ENCODE measurements at places on chromosomes 12 and 14.

DNA sequence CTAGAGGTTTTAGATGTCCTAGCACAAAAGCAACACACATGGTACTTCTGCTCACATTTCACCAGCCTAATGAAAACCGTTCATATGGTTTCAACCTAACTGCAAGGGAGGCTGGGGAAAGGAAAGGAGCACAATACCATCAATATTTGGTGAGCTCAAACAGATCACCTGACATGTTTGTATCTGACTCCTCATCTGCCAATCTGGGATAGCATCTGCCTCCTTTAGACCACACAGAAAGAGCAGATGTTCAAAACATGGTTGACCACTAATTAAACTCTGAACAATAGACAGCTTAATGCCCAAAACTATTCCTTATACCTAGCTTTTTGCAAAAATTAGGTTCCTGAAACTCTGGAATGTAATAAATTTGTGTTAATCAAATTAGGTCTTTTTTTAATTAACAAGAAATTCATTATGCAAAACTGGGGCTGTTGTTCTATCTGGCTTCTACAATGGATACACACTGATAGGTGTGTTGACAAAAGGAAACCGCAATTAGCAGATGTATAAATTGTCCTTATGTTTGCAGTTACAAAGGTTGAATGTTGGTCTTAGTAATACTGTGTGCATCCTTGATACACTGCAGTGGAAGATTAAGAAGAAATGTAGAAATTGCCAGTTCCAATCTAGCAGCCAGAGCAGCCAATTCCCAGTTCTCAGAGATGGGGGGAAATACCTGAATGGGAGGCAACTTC, 89.3 kb downstream of the DUSP6 start:
- DNase-seq: no peak

- no peak for DNase-seq
Observed at GRCh38 chr12:10025236-10025635, 5.2 kb upstream of the CLEC9A start.

GRCh38 chr14:34277191-34277590, 184.8 kb downstream of the SPTSSA start:
- no peak for DNase-seq

DNA sequence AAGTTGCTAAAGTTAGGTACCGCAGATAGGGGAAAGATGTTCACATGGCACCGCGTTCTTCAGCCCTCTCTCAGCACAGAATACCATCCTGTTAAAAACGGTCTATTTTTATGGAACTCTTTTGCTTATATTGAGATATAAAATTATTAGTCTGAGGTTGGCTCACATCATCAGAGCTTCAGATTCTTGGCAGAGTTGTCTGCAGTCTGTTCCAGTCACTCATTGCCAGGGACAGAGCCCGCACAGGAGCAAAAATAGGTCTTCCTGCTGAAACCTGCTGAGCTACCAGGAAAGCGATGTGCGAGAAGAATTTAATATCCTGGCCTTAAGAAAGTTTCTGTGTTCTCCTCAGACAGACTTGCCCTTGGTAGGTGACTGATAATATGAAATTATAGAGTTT, 249.8 kb downstream of the VRK1 start:
- DNase-seq: no peak

- DNase-seq: no peak
Observed at GRCh38 chr12:130016194-130016593, 112.4 kb upstream of the TMEM132D start.

GRCh38 chr12:64729909-64730587, 29.2 kb downstream of the GNS start:
- DNase-seq: no peak

DNA sequence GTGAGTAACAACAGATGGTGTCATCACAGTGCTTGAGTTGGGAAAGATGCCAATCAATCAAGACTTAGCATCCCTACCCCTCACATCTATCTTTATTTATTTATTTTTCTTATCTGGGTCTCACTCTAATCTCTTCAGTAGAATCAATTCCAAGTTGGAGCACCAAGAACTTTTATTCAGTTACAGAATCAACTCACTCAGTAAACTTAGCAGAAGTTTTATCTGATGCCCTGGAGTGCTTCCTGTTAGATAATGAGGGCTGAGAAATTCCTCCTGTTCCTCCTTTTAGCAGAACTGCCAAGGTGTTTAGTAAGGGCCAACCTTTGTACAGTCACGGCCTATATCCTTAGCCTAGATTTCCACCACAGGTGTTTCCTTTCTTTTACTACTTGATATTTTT, 11.3 kb upstream of the SLC5A8 start:
- no peak for DNase-seq

GRCh38 chr12:47755655-47756562, 2.8 kb downstream of the RAPGEF3 start:
- DNase-seq: no peak

GRCh38 chr12:10771132-10771733, 31.2 kb downstream of the TAS2R7 start:
- no peak for DNase-seq

GRCh38 chr14:98368916-98369315, 903.1 kb downstream of the BCL11B start:
- DNase-seq: no peak
